ENCODE measurements at places on chromosomes 13 and 19.

- no peak for DNase-seq
Measured at GRCh38 chr13:37001921-37002250, 1.3 kb downstream of the EXOSC8 start.

DNA sequence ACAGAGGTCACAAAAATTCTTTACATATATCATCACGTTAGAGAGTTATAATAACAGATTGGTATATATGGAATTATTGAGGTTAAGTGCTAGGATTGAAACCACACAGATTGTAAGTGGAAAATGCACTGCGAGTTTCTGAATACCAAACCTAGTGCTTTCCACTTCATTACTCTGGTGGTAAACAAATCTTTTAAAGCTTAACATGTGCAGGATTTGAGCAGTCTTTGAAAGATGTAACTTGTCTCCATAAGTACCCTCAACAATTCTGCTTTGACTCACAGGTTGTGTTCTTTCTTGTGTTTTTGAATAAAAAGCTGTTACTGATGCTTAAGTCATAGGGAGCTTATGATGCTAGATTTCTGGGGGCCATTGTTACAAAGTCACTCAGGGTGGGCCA, 314.7 kb upstream of the DACH1 start:
- DNase-seq, result no peak

DNA sequence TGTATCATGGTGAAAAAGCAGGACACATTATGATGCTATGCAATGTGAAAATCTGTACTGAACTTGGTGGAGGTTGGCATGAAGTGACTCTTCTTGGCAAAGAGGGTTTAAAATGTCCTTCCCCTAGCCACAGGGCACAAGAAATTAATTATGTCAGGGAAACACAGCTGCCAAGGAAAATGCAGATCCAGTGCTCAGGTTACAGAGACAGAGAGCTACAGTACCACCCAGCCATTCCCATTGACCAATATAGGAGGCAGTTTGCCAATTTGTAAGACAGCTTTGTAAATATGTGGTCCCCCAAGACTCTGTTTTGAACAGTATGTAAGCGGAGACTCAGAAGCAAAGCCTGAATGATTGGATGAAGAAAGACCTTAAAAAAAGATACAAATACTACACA, 69.4 kb upstream of the KLF12 start:
- no peak for DNase-seq

GRCh38 chr19:4519521-4520277, 1.4 kb upstream of the PLIN4 start:
- DNase-seq, result no peak

DNA sequence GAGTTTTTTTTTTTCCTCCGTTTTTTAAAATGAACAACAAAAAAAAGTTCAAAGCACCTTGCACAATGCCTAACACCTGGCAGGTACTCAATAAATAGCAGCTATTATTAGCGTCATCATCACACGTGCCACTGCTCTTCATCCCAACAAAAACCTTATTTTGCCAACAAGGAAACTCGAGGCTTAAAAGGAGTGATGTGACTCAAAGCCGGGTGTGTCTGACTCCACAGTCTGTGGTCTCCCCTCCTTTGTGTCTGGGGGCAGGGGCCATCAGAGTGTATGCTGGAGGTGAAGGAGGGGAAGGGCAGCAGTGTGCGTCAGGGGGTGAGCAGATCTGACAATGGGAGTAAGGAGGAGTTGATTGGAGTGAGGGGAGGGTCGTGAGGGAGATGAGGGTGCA, 34.1 kb upstream of the POU2F2 start:
- DNase-seq, result no peak

- no peak for DNase-seq
Measured at GRCh38 chr19:47447470-47448359, 24.0 kb downstream of the SLC8A2 start.

DNA sequence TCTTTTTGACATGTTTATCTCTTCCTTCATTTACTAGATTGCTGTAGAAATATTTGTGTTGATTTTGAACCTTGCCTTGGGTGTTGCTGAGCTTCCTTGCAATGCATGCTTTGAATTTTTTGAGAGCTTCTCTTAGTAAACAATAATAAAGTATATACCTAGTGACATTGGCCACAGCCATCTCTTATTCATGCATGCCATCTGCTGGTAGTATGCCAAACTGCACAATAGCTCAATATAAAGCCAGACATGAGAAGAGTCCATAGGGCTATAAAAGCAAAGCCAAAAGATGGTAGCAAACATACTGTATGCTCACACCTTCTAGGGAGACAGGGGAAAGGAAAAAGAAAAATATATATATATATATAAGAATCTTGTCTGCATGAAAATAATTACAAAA, 18.9 kb upstream of the ZSCAN5A start:
- DNase-seq, result no peak

DNA sequence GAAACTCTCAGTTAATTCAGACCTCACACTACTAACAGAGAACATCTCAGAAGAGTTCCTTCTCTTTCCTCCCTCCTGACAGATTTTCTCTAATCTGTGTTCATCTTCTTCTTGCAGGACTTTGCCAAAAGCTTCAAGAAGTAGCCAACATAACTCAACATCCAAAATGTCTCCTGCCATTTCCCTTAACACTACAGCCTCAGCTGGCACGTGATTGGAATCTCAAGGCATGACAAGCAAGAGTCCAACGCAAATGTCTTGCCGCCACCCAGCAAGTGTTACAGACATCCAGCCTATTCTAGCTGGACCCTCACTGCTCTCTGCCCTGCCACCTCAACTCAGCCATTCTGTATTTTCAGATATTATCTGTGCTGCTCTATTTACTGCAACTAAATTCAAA, 135.1 kb downstream of the DNAJC15 start:
- no peak for DNase-seq
